Keratinocyte (primary cell): ENCODE measurements at places on chromosomes 4 and X.

- H3K36me3 ChIP-seq = no peaks in the 10 kb centered on the region
- H3K4me3 ChIP-seq = no peak overlapping the region
- H3K4me1 ChIP-seq = peaks cover 4% of the 10 kb centered on the region
- no peak for DNase-seq
- H3K27me3 ChIP-seq = peaks cover 4% of the 10 kb centered on the region
Observed at GRCh38 chrX:140190441-140191108, 225.3 kb upstream of the CXorf66 start.

GRCh38 chrX:10350221-10350620 is 193.4 kb downstream of the CLCN4 start:
- H3K27me3 ChIP-seq = no peaks in the 10 kb centered on the region
- no peaks in the 10 kb centered on the region for H3K4me1 ChIP-seq
- no peak for DNase-seq
- H3K4me3 ChIP-seq = no peak overlapping the region

- no peaks in the 10 kb centered on the region for H3K27me3 ChIP-seq
- no peak overlapping the region for H3K4me3 ChIP-seq
- H3K4me1 ChIP-seq = peaks cover 3% of the 10 kb centered on the region
- no peak for DNase-seq
Observed at GRCh38 chr4:98501383-98501782, 157.0 kb downstream of the TSPAN5 start.

DNA sequence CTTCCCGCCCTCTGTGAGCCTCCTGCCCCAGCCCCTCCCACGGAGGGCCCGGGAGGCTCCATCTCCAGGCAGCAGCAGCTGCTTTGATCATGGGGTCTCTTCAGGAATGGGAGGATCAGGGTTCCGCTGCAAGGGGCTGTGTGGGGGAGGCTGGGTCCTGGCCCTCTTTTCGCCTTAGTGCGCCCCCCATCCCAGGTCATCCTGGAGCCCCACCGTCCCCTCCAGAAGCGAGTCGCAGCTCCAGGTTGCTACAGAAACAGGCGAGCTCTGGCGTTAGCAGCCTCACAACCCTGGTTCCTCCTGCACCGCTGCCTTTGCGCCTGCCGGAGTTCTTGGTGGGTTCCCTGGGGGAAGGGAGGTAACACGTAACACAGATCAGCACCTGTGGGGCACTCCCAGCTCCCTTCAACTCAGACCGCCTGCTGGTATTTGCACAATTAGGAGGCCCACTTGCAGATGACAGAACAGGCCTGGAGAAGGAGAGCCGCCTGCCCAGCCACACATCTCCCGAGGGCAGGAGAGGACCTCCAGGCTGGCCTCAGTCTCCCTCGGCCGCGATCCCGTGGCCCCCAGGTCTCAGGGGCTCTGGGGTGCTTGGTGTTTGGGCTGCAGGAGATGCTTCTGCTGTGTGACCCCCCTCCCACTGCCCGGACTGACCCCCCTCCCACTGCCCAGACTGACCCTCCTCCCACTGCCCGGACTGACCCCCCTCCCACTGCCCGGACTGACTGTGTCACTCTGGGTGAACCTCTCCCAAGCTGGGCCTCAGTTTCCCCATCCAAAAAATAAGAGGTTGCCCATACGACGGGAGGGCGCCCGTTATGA is 64.2 kb upstream of the ADRA2C start:
- H3K4me1 ChIP-seq = no peaks in the 10 kb centered on the region
- no peak for DNase-seq
- H3K4me3 ChIP-seq = no peak overlapping the region
- peaks cover 37% of the 10 kb centered on the region for H3K27me3 ChIP-seq
- no peaks in the 10 kb centered on the region for H3K36me3 ChIP-seq
- no peak overlapping the region for H3K27ac ChIP-seq

GRCh38 chrX:17067534-17067933 is 121.1 kb downstream of the REPS2 start:
- H3K4me3 ChIP-seq = no peak overlapping the region
- no peaks in the 10 kb centered on the region for H3K36me3 ChIP-seq
- no peak overlapping the region for H3K27ac ChIP-seq
- DNase-seq = no peak

GRCh38 chr4:24672880-24673279 is 88.5 kb upstream of the DHX15 start:
- no peaks in the 10 kb centered on the region for H3K4me1 ChIP-seq
- no peaks in the 10 kb centered on the region for H3K36me3 ChIP-seq

DNA sequence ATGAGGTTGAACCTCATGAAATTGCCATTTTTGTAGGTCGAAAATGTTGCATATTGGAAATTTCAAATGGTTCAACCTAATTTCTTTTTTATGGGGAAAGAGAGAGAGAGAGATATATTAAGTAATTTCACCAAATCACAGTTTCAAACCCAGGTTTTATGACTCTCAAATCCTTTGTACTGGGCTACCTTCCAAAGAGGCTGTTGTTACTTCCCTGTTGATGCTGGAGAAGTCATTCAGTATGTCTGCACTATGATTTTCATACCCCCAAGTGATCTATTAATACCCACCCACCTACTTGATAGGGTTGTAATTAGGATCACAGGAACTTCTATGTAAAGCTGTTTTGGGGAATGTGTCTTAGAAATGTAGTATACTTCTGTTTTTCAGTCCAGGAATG is 109.9 kb downstream of the ZNF330 start:
- no peaks in the 10 kb centered on the region for H3K36me3 ChIP-seq
- DNase-seq = no peak
- H3K4me3 ChIP-seq = no peak overlapping the region
- H3K27ac ChIP-seq = no peak overlapping the region
- H3K4me1 ChIP-seq = peaks cover 3% of the 10 kb centered on the region
